ENCODE measurements at places on chromosomes 11 and 22.

DNA sequence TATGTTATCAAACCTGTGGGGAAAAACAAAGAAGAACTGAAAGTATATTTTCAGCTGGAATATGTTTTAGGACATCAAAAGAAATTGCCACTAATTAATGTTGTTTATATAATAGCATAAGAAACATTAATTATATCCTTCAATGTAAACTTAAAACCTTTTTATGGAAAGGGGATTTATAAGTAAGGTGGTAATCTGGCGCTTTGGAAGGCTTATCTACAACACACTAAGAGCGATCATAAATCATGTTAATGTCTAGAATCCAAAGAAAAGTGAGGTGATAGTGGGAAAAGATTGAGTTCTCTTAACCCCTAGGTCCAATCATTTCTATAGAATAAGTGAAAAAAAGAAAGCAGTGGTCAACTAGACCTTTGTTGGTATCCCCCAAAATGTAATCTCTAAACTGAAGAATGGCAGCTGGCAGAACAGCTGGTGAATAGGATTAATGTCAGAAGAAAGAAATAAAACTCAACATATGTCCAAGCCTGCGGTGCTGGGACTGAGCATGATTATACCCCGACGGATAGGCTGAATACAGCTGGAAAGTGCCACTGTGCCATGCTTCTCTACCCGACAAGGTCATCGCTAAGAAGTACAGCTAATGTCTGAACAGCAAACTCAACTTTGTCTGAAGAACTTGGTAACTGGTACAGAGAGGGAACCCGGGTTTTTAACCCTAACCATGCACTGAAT lies 64.0 kb downstream of the SOX6 start:
- DNase-seq = no peak

DNA sequence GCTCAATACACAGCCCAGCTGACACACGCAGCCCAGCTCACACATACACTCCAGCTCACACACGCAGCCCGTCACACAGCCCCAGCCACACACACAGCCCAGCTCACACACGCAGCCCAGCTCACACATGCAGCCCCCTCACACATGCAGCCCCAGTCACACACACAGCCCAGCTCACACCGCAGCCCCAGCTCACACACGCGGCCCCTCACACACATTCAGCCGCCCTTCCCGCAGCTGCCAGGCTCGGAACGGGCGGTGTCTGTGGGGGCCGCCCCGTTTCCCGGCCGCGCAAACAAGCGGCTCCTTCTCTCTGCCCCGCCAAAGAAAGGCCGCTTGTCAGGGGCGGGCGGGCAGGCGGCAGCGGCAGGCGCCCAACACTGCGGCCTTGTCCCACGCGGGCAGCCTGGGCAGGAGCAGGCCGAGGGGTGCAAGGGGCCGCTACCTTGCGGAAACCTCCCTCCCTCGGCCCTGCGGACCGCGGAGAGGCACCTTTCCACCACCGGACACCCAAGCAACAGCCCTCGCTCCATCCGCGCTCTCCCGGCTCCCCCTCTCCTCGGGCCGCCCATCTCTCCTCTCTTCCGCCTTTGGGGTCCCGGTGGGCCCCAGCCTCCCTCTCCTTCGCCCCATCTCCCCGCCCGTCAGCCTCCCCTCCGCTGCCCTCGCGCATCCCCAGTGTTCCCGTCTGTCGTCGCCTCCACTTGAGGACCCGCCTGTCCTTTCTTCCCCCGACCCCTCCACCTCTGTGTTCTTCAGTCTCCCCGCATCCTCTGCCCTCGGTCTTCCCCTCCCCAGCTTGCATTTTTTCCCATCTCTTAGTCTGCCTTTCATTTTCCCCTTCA lies 2.2 kb downstream of the PHLDB1 start:
- no peak for DNase-seq

DNA sequence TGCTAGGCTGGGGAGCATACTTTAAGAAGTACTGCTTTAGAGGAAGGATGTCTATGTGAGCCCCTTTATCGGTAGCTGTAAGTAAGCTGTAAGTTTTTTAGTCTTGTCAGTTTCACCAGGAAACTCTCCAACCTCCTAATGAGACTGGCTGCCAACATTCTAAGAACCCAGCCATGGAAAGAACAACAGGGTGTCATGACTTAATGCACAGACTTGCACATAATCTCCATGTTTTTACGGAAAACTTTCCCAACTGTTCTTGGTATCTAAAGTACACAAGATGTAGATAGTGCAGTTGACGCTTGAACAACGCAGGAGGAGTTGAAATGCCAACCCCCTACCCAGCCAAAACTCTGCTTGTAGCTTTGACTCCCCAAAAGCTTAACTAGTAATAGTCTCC lies 9.0 kb downstream of the OR8A1 start:
- no peak for DNase-seq

- DNase-seq = peak; percentile 69
These were observed 6.0 kb upstream of the MALAT1 start for GRCh38 chr11:65492637-65493366.

DNA sequence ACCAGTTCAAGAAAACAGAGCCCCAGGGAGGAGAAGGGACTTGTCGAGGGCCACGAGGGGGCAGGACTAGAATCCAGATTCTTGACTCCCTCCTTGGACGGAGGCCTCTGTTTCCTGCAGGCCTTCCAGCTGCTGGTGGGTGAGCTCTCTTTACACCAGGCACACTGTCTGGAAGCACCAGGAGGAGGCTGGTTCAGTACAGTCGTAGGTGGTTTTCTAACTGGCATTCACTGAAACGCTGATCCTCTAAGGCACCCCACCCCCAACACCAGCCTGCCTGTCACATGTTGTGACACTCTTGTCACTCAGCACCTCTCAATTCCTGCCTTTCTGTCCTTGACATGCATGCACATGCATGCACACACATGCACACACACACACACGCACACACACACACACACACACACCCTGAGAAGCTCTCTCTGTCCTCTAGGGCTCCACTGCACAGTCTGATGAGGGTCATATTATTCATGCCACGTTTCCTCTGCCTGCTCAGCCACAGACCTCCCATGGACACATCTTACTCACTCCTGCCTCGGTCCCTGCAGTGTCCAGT lies 751 bp downstream of the MS4A10 start:
- no peak for DNase-seq

GRCh38 chr11:1570896-1571759 lies 943 bp downstream of the DUSP8 start:
- no peak for DNase-seq

- DNase-seq = no peak
These were observed 2.2 kb downstream of the RNF185 start for GRCh38 chr22:31162015-31162765.

DNA sequence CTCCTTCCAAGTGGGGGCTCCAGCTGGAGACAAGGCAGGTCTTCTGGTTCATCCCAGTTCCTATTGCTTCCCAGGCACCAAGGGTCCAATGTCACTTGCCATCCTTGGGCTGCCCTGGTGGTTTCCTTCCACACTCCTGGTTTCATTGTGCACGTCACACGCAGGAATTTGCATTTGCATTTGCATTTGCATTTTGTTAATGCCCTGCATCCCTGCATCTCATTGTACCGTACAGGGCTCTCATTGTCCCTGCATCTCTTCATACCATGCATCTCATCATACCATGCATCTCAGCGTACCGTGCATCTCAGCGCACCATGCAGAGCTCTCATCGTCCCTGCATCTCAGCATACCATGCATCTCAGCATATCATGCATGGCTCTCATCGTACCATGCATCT lies 112.2 kb upstream of the SYT13 start:
- DNase-seq = no peak

DNA sequence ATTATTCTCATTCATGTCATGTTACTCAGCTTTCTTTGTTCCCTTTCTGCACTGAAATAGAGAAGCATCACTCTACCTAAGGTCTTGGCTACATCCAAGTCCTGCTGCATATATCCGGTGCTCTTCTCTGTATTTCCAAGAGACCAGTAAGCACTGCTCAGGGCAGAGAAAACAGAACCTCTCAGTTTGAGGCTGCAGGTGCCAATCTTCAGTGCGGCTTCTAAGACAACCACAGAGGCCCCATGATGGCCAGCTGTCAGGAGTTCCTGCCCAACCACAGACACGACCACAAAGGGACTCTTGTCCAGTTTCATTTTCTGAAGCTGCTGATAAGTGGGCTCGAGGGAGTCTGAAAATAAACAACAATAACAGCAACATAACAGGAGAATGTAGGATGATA lies 378.4 kb upstream of the PITPNB start:
- no peak for DNase-seq

GRCh38 chr11:57217053-57217452 lies 20.0 kb downstream of the APLNR start:
- DNase-seq = no peak

GRCh38 chr11:114615448-114616361 lies 20.1 kb upstream of the NXPE4 start:
- no peak for DNase-seq

- DNase-seq = no peak
These were observed 147.1 kb downstream of the WT1 start for GRCh38 chr11:32288276-32288675.

DNA sequence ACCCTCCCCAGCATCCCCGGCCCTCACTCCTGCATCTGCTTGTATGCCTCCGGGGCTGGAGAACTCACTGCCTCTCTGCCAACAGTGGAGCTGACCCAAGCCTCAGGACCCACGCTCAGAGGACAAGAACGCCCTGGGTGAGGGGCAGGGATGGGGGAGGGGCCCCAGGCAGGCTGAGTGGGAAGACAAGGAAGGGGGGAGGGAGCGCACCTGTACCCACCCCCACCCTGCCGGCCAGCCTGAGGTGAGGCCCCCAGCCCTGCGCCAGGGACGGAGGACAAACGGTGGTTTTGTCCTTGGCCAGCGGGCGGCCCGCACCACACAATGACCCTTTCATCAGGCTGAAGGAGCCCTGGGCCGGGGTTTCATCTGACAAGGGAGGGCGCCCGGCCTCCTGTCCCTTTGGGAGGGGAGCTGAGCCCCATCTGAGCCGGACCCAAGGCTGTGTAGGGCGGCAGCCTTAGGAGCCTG lies 10.0 kb downstream of the WNT7B start:
- DNase-seq = no peak

GRCh38 chr11:64859542-64860414 lies 15.3 kb upstream of the CDC42BPG start:
- no peak for DNase-seq

GRCh38 chr22:21569459-21570170 lies 2.1 kb downstream of the UBE2L3 start:
- DNase-seq = no peak

- DNase-seq = no peak
These were observed 51.7 kb downstream of the PHF21A start for GRCh38 chr11:46069595-46069994.

DNA sequence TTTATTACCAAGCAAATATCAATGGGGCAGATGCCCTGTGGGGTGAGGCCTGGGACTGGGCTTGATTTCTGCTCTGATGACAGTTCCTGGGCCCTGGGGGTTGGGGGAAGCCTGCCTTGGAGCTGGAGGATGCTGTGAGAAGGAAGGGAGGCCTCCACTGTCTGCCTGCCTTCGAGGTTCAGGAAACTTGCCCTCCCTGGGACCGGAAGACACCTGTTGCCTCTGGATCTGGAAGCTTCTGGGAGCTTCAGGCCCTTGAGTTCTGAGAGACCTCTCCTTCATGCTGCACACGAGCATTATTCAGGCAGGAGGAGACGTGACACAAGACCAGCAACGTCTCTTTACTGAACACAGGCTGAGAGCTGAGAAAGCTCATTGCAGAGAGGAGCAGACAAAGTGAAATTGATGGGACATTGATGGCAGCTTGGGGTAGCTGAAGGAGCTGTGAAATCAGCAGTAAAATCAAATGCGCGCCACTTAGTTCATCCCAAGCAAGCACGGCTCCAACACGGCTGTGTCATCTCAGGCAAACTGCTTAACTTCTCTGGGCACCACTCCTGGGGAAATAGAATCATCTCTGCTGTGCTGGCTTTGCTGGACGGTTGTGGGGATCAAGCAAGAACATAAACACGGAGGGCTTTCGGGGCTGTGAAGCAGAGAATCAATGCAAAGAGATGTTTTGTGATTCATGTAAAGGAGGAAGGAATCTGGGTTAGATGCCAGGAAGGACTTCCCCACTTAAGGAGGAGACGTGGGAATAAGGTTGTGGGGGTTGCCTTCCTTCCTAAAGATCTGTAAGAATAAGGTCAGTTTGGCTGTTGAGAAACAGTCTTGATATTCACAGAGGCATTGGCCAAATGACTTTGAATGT lies 64.5 kb downstream of the TP53I11 start:
- no peak for DNase-seq

DNA sequence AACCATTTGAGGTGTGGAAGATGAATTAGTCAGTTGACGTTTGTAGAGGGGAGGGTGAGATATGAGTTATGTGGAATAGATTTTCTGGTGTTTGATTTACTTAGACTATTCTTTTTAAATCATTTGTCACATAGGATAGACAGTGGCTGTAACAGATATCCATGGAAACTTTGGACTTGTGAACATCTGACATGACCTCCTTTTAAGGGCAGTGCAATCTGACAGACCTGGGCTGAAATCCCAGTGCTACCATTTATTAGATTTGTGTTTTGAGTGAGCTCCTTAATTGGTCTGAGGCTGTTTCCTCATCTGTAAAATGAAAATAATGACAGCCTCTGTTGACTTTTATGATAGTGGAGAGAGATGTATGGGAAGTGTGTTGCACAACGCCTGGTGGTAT lies 159.9 kb downstream of the TEAD1 start:
- no peak for DNase-seq

- DNase-seq = peak; percentile 9
These were observed at the start of gene CD151 for GRCh38 chr11:832529-833113. CD151 (plus strand) TSS chr11:832952; CDS start chr11:836070, 3,118 bp downstream.

- no peak for DNase-seq
These were observed 28.6 kb downstream of the RAB30 start for GRCh38 chr11:83042964-83043711.

DNA sequence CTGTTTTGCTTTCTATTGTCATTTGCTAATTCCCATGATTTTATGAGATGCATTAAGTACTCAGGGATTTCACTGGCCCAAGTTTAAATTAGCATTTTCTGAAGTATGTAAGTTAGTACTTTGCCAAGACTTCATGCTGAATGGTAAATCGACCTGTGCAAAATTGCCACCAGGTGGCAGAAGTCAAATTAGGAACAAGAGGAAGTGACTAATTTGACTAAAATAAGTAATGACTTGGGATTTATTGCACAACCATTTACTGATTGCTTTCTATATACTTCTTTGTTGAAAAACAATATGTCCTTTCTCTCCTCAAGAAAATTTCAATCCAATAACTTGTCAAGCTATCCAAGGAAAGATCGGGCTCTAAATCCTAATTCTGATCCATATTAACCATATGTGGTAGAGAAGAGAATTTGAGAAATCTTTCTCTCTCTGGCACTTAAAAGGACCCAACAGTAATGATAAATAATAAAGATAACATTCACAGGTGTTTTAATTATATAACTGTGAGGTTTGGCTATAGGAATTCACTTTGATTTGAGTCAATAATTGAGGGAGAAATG lies 253.7 kb upstream of the CHORDC1 start:
- peak; percentile 3 for DNase-seq

GRCh38 chr11:30009060-30009459 lies 7.8 kb downstream of the KCNA4 start:
- no peak for DNase-seq

GRCh38 chr11:69888483-69889181 lies 69.4 kb upstream of the FGF3 start:
- DNase-seq = peak; percentile 71
